ENCODE measurements at places on chromosomes 12 and 14. TPM values are rescaled to one million over a fixed set of nuclear protein-coding genes. Genes with fewer than 3 reads are reported as not detected.

OTOGL gene
- total RNA-seq = 0.61 TPM

DNA sequence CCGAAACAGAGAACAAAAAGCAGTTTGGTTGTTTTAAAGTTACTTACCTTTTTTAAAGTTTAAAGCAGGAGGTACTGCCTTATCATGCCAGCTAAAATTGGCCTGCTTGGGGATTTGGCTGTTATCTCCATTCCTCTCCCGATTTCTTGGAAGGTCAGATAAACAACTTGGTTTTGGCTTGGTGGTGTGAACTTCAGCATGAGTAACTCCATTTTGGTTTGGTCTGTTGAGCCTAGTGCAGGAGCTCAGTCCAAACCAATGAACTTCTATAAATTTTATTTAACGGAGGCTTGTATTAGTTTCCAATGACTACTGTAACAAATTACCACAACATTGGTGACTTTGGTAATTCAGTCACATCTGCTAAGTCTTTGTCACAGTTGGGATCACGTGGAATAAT lies 82.3 kb downstream of the PLEKHA5 start:
- DNase-seq = no peak

CLEC4D gene
- not detected for total RNA-seq

C14orf180 gene
- 0.19 TPM for total RNA-seq
